ENCODE measurements at places on chromosomes 4 and X.

DNA sequence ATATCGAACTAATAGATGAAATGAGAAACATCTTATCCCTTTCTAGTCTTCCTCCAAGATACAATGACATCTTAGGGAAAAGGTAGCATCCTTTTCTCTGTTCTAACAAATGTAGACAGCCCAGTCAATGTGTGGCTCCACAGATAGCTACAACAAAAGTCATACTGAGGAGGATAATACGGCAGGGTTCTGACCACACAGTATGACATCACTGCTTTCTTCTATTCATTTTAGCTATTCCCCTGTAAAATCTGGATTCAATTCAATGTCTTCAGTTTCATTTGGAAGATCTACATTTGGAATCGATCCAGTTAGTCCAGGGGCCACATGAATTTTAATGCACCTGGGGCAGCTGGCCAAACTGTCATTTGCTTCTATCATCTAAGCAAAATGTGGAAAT, 51.4 kb downstream of the ENOX2 start:
- DNase-seq: no peak

DNA sequence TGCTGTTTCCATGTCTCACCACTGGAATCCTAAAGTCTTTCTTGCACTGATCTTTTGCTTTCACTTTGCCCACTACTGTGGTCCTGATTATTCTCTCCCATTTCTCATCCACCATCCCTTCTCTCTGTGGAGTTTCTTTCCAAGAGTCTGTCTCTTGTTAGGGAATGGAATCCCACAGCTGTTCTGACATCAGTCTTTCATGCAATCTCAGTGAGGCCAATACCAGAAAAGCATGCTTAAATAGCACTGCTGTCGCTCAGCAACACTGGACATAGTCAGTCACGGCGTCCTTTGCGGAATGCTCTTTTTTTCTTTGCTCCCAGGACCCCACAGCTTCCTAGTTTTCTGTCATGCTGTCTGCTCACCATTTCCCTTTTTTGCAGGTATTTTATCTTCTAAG, 20.1 kb downstream of the SLITRK4 start:
- no peak for DNase-seq

DNA sequence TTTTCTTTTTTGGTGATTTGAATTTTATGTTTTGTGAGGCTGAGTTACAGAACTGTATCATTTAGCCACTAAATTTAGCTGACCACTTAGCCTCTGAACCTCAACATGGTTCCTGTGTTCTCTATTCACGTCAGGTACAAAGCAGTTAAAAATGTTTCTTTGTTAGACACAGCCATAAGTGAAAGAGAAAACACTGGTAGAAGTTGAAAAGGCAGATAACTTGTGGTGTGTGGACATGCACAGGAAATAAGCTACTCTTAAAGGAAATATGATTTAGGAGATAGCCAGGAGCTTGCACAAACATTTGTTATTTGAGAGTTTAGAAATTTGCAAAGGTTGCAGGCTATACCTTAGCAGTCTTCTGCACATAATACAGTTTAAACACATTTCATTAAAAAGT, 171.0 kb upstream of the RPS6KA3 start:
- DNase-seq: no peak

- no peak for DNase-seq
These were observed 443.4 kb downstream of the BCOR start for GRCh38 chrX:39654183-39654925.

- no peak for DNase-seq
These were observed 99.1 kb upstream of the AFAP1 start for GRCh38 chr4:8038719-8039251.

- peak; percentile 94 for DNase-seq
These were observed 3.2 kb upstream of the UXT start for GRCh38 chrX:47662144-47662657.

GRCh38 chr4:75919920-75920319, 17.7 kb upstream of the PPEF2 start:
- DNase-seq: peak; percentile 24

GRCh38 chr4:152682143-152682941, 2.5 kb upstream of the TMEM154 start:
- no peak for DNase-seq

GRCh38 chr4:6732441-6733357, 16.7 kb downstream of the BLOC1S4 start:
- peak; percentile 95 for DNase-seq

DNA sequence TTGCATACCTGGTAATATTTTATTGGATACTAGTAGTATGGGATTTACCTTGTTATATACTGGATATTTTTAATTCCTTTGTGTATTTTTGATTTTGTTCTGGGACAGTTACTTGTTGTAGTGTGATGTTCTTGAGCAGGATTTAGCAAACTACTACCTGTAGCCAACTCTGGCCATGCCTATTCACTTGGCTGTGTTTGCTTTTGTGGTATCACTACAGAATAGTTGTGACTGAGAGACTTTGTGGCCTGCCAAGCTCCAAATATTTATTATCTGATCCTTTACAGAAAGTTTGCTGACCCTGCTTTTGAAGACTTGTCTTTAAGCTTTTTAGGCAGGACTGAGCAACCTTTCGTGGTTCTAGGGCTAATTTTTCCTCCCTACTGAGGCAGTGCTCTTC, 17.8 kb downstream of the ZCCHC4 start:
- no peak for DNase-seq

- DNase-seq: peak; percentile 90
These were observed 45.6 kb downstream of the SEL1L3 start for GRCh38 chr4:25817059-25817681.

DNA sequence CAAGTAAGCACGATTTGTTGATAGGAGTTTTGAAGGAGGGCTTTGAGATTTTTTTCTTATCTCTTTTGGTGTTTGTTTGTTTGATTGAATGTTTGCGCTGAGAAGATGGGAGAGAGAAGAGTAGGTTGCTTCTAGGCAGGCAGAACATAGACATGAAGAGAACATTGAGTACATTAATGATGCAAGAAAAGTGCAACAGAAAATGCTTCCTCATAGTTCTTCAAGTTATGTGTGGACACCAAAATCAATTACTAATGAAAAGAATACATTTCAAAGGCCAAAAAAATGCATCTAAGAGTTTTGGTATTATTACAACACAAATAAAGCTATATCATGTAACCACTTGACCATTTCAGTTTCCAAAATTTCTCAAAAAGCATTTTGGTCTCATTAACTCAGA, 191.0 kb upstream of the PPARGC1A start:
- no peak for DNase-seq

DNA sequence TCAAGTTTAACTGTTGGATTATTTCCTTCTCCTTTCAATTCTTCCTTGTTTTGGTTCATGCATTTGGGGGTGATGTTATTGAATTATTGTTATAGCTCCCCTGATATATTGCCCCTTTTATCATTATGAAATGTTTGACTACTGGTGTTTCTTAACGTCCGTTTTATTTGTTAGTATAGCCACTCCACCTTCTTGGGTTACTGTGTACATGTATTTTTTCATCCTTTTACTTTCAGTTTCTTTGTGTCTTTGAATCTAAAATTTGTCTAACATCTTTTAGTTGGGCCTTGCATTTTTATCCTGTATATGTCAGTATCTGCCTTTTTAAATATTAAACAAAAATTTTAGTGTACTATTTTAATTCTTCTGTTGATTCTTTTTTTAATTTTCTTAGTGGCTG, 88.7 kb downstream of the TNIP2 start:
- DNase-seq: no peak

- no peak for DNase-seq
These were observed 495.7 kb downstream of the RAPGEF2 start for GRCh38 chr4:159598602-159599001.

- DNase-seq: no peak
These were observed 381.0 kb upstream of the DMD start for GRCh38 chrX:33592396-33592795.

GRCh38 chr4:142840516-142841123, 5.5 kb downstream of the INPP4B start:
- DNase-seq: peak; percentile 56
